Naive B cell (primary cell): ENCODE measurements at places on chromosomes 13 and 19. TPM values are rescaled to one million over a fixed set of nuclear protein-coding genes. Genes with fewer than 3 reads are reported as not detected.
A peak's percentile ranks its signal among the peaks of the same experiment; 100 is the strongest.

DNA sequence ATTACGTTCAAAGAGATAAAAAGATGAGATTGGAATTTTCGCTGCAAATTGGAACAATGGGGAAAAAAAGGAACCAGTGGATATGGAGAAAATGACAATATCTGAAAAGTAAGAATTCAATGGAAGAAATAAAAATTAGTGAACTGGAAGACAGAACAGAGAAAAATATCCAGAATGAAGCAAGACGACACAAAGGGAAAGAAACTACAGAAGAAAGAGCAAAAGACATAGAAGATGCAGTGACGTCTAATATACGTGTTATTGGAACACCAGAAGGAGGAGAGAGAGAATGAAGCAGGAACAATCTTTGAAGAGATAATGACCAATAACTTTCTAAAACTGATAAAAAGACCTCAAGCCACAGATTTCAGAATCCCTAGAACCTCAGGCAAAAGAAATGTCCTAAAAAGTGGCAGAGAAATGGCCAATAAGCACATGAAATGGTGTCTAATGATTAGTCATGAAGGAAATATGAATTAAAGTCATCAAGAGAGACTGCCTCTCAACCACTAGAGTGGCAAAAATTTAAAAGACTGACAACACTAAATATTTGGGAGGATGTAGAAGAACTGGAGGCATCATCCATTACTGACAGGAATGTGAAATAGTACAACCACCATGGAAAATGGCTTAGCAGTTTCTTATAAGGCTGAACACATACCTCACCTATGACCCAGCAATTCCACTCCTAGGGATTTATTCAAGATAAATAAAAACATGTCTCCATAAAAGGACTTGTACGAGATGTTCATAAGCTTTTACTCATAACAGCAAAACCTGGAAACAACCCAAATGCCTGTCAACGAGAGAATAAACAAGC lies 56.5 kb downstream of the GADD45B start:
- no peak overlapping the region for H3K27ac ChIP-seq
- no peak for DNase-seq
- H3K27me3 ChIP-seq = no peaks in the 10 kb centered on the region
- peaks cover 22% of the 10 kb centered on the region for H3K36me3 ChIP-seq

- H3K4me3 ChIP-seq = peak overlapping the region; percentile 81
- H3K27ac ChIP-seq = peak overlapping the region; percentile 98
- peaks cover 26% of the 10 kb centered on the region for H3K4me1 ChIP-seq
- H3K27me3 ChIP-seq = peaks cover 22% of the 10 kb centered on the region
- H3K36me3 ChIP-seq = no peaks in the 10 kb centered on the region
- DNase-seq = no peak
Observed at GRCh38 chr19:55339889-55340783, 460 bp downstream of the KMT5C start.

DNA sequence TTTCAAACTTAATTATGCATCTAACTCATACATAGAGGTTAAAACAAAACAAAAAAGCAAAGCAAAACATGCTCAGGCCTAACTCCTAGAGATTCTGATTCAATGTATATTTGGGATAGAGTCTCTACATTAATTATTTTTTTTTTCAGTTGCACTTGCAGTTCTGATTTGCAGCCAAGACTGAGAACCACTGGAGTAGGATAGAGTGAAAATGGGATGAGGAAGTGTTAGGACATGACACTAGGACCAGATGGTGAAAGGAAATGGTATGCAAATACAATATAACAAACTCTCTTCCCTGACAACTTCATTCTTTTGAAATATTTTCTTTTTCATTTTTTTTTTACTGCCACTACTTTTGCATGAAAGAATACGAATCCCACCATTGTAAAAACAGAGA lies 1.8 kb downstream of the CCDC122 start:
- peak overlapping the region; percentile 85 for H3K27ac ChIP-seq
- no peaks in the 10 kb centered on the region for H3K36me3 ChIP-seq
- no peak for DNase-seq
- peak overlapping the region; percentile 95 for H3K4me3 ChIP-seq
- peaks cover 23% of the 10 kb centered on the region for H3K4me1 ChIP-seq

DNA sequence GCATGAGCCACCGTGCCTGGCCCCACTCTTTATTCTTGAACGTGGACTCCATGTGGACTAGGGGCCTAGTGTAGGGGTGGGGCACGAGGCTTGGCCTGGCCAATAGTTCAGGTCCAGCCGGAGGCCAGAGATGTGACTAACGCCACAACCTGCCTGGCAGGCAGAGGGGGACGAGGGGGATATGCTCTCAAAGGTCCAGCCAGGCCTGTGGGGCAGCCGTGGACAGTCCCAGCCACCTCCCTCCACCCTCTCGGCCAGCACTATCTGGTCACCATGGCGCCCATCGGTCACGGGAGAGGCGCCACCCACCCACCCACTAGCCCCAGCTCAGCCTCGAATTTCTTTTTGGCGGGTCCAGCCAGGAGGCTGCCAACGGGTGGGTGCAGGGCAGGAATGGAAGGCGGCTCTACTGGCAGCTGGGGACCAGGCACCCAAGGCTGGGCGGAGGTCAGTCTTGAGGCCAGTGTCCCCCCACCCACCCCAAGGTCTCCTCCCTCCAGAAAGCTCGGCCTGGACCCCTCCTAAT lies 2.2 kb upstream of the CERS1 start:
- H3K27ac ChIP-seq = no peak overlapping the region
- DNase-seq = no peak
- H3K4me3 ChIP-seq = no peak overlapping the region
- peaks cover 15% of the 10 kb centered on the region for H3K36me3 ChIP-seq
- H3K27me3 ChIP-seq = peaks cover 31% of the 10 kb centered on the region
- peaks cover 5% of the 10 kb centered on the region for H3K4me1 ChIP-seq

- peak; percentile 46 for DNase-seq
- peaks cover 22% of the 10 kb centered on the region for H3K36me3 ChIP-seq
- H3K27ac ChIP-seq = no peak overlapping the region
Observed at GRCh38 chr19:5321851-5322681, 18.5 kb downstream of the PTPRS start.

GRCh38 chr19:13005861-13006370 lies 10.6 kb downstream of the NFIX start:
- no peak for DNase-seq
- H3K4me1 ChIP-seq = peaks cover 2% of the 10 kb centered on the region
- peaks cover 8% of the 10 kb centered on the region for H3K27me3 ChIP-seq
- H3K4me3 ChIP-seq = no peak overlapping the region

DNA sequence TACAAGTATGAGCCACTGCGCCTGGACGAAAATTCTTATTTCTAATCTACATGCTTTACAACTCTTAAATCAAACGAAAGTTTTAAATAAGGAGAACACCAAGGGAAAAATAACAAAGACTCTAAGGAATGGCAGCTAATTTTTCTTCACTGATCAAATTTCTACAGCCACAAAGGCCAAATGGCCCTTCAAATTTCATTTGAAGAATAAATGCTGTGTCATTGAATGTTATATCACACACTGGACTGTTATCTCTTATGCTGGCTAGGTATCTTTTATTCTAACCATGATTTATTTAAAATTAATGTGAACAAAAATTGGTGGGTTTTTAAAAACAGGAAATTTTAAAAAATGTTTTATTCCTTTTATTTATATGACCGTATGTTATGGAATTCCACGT lies 14.1 kb downstream of the SMAD9 start:
- no peaks in the 10 kb centered on the region for H3K4me1 ChIP-seq
- no peak overlapping the region for H3K27ac ChIP-seq
- no peaks in the 10 kb centered on the region for H3K36me3 ChIP-seq
- DNase-seq = no peak
- H3K4me3 ChIP-seq = no peak overlapping the region

GRCh38 chr13:50115695-50116094 lies 100.5 kb downstream of the KCNRG start:
- H3K4me1 ChIP-seq = peaks cover 36% of the 10 kb centered on the region
- no peak overlapping the region for H3K27ac ChIP-seq
- H3K36me3 ChIP-seq = peaks cover 5% of the 10 kb centered on the region
- no peaks in the 10 kb centered on the region for H3K27me3 ChIP-seq
- no peak for DNase-seq
- no peak overlapping the region for H3K4me3 ChIP-seq

GRCh38 chr19:40519352-40520322 lies 52.8 kb downstream of the SPTBN4 start:
- DNase-seq = no peak
- no peak overlapping the region for H3K4me3 ChIP-seq
- H3K4me1 ChIP-seq = no peaks in the 10 kb centered on the region
- H3K27ac ChIP-seq = no peak overlapping the region
- no peaks in the 10 kb centered on the region for H3K36me3 ChIP-seq

GRCh38 chr13:39341251-39341650 lies 261.7 kb downstream of the LHFPL6 start:
- no peak overlapping the region for H3K27ac ChIP-seq
- no peak overlapping the region for H3K4me3 ChIP-seq
- H3K27me3 ChIP-seq = no peaks in the 10 kb centered on the region
- H3K36me3 ChIP-seq = no peaks in the 10 kb centered on the region
- no peaks in the 10 kb centered on the region for H3K4me1 ChIP-seq
- DNase-seq = no peak

DNA sequence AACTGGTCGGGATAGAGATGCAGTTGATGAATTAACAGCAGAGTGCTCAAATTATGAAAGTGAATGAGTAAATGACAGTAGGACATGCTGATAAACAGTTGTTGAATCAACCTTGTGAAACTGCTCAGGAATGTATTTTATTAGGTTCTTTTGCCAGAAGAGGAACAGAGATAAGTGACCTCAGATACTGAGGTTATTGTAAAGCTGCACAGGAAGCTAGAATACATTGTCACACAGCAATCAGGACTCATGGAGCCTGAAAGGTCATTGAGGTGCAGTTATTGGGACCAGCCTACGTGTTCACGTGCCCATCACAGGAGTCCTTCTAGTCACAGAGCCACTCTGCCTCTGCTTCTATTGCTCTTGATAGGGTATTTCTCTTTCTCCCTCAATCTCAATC lies 47.5 kb upstream of the MED4 start:
- peak; percentile 11 for DNase-seq
- H3K27ac ChIP-seq = no peak overlapping the region
- H3K4me1 ChIP-seq = peaks cover 37% of the 10 kb centered on the region
- no peaks in the 10 kb centered on the region for H3K36me3 ChIP-seq

DNA sequence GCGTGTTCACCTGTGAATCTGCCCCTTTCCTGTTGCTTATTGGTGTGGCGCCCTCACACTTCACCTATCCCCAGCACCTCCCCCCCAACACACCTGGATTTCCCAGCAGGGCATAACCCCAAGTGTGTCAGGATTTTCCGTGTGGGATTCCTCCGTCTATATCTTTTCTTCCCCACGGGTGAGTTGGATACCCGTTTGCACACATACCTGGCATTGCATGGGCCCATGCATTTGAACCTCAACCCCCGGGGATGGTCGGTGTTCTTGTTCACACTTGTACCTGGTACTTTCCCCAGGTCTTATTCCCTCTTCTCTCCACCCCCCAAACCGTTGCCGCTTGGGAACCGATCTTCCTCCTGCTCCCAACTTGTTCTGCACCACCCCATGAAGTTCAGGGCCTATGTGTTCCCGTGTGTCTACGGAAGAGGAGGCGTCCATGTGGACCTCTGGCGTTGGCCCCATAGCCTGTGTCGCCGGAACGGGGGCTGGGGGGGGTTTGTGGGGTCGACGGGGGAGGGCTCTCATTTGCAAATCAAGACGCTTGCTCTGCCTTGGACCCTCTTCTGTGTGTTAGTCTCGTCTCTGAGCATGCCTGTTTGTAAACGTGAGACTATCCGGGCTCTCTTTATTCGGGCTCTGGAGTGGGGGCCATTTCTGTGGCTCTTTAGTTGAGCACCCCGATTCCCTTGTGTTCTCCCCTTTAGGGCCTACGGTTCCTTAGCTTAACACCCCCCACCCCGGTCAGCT lies 1.7 kb downstream of the PRR12 start:
- peak; percentile 10 for DNase-seq
- peak overlapping the region; percentile 84 for H3K4me3 ChIP-seq
- no peaks in the 10 kb centered on the region for H3K27me3 ChIP-seq
- peak overlapping the region; percentile 84 for H3K27ac ChIP-seq
- H3K4me1 ChIP-seq = peaks cover 38% of the 10 kb centered on the region

DNA sequence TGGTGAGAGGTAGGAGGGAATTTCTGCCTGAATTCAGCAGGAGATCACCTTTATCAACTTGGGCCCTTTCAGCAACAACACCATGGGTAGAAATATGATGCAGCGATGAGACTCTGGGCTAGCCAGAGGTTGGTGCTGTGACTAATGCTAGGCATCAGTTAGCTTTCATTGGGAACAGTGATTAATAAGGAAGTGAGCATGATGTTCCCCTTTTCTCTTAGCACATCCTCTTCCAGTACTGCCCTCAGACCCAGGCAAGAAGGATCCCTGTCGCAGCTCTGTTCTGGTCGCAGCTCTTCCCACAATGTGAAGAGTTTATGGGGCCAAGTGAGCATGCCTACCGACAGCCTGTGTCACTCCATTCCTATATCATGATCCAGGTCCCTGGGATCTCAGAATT lies 100.5 kb downstream of the FLT1 start:
- no peak overlapping the region for H3K4me3 ChIP-seq
- no peak overlapping the region for H3K27ac ChIP-seq
- peaks cover 30% of the 10 kb centered on the region for H3K36me3 ChIP-seq
- no peaks in the 10 kb centered on the region for H3K27me3 ChIP-seq
- H3K4me1 ChIP-seq = peaks cover 5% of the 10 kb centered on the region

GRCh38 chr13:85586422-85586831 lies 212.8 kb downstream of the SLITRK6 start:
- DNase-seq = no peak
- no peak overlapping the region for H3K27ac ChIP-seq
- H3K27me3 ChIP-seq = no peaks in the 10 kb centered on the region
- peak overlapping the region; percentile 59 for H3K4me3 ChIP-seq

DNA sequence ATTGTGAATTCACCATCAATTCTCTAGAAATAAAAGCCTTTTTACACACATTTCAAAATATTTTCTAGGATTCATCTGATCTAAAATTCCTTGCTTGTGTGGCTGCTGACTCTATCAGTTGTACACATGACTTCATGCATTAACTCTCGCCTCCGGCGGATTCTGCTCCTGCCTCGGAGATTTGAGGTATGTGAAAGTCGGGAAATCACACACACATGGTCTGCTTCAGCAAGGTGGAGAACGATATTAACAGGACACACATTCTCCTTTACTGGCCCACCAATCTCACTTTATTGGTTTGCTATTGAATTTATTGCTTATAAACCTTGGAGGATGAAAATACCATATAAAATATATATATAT lies 855.7 kb downstream of the SLITRK5 start:
- no peak for DNase-seq
- no peaks in the 10 kb centered on the region for H3K36me3 ChIP-seq
- no peaks in the 10 kb centered on the region for H3K4me1 ChIP-seq
- H3K4me3 ChIP-seq = no peak overlapping the region
- H3K27ac ChIP-seq = no peak overlapping the region
- no peaks in the 10 kb centered on the region for H3K27me3 ChIP-seq

GRCh38 chr13:19074519-19074918 lies 107.1 kb downstream of the TUBA3C start:
- H3K27me3 ChIP-seq = no peaks in the 10 kb centered on the region
- H3K27ac ChIP-seq = no peak overlapping the region
- H3K4me1 ChIP-seq = no peaks in the 10 kb centered on the region
- no peak for DNase-seq
- no peak overlapping the region for H3K4me3 ChIP-seq
- peaks cover 8% of the 10 kb centered on the region for H3K36me3 ChIP-seq

Gene C19orf81
- polyA plus RNA-seq = not detected

Gene F2RL3
- not detected for polyA plus RNA-seq

Gene MRPS12
- polyA plus RNA-seq = 92.3 TPM

Gene PTGER1
- not detected for polyA plus RNA-seq

Gene COL4A2
- polyA plus RNA-seq = not detected
